ENCODE measurements at places on chromosomes 3 and 15.

DNA sequence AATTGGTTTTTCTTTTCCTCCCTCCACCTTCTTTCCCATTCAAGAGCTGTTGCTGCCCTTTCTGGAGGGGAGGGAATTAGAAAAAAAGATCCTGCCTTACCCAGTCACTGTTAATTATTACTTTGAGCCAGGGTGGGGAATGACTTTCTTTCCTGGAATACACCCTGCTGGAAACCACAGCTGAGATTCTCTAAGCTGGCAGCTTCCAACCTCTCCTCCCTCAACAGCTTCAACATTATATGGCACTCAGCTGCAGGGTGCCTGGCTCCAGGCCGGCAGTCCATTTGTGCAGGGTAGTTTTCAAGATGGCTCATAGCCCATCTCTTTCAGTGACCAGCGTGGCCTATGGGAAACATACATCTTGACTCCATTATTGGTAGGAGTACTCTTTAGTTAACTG lies 105.8 kb downstream of the UBE3A start:
- DNase-seq = no peak

DNA sequence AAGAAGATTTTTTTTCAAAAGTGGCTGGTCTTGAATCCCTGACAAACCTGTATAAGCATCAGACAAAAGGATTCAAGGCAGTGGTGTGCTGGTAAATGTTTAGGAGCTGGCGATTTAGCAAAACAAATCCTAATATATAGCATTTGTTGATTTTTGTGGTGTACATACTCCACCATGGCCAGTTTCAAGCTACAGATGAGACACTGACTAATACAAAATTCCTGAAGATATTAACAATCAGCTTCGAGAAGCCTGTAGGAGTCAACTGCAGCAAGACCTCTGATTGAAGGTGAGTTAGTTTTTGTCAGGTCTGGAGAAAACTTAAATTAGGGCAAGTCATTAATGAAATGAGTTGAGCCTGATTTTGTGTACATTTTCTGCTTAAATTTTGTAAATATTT lies 6.7 kb downstream of the STRIT1 start:
- no peak for DNase-seq

DNA sequence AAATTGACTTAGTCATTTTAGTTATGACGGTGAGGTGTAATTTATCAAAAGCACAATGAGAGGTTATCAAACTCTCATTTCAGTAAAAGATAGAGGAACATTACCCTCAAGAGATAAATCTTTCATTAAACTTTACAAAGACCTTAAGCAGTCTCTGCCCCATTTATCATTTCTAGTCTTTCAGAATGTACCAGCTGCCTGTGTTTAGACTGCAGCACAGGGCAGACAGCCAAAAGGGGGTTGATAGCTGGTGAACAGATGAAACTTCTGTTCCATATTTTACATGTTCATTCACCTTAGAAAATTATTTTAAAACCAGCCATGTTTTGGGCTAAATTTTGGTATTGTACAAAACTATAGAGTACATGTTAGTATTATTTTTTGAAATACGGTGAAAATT lies 514.6 kb upstream of the CNTN3 start:
- no peak for DNase-seq

GRCh38 chr15:100802421-100803170 lies 77.0 kb upstream of the ALDH1A3 start:
- DNase-seq = no peak

GRCh38 chr3:31732548-31732947 lies 199.8 kb downstream of the STT3B start:
- peak; percentile 44 for DNase-seq

DNA sequence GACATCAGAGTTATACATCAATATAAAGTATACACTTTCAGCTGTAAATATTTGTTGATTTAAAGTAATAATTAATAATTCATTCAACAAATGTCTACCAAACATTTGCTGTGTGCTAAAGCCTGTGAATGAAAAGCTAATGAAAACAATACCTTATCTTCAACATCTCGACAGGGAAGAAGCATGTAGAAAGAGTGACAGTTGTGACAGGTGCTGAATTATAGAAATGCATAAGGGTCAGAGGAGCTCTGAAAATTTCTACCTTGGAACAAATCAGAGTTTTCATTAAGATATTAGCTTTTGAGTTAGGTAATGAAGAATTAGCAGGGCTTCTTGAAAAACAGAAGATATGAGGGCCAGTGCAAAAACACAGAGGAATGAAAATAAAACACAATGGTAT lies 739.2 kb downstream of the VGLL3 start:
- DNase-seq = no peak

DNA sequence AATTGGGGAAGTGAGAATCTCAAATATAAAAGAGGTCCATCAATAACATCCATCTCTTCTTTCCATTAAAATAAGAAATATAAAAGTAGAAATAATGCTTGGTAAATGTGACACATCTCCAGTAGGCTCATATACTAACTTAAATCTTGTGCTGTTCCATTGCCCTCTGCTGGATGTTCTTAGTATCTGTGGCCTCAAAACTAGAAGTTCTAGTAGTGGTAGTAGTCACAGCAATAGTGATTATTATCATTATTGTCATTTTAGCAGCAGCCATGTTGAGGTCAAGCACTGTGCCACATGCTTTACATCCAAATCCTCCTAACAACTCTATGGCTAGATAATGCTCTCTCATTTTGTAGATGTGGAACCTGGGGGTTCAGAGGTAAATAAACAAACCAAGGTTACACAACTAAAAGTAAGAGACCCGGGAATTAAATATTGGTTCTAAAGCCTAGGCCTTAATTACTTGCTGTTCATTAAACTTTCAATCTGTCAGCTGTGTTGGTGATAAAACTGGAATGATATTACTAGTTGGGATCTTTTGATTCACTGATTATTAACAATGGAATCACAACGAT lies 20.2 kb upstream of the BTLA start:
- DNase-seq = no peak

DNA sequence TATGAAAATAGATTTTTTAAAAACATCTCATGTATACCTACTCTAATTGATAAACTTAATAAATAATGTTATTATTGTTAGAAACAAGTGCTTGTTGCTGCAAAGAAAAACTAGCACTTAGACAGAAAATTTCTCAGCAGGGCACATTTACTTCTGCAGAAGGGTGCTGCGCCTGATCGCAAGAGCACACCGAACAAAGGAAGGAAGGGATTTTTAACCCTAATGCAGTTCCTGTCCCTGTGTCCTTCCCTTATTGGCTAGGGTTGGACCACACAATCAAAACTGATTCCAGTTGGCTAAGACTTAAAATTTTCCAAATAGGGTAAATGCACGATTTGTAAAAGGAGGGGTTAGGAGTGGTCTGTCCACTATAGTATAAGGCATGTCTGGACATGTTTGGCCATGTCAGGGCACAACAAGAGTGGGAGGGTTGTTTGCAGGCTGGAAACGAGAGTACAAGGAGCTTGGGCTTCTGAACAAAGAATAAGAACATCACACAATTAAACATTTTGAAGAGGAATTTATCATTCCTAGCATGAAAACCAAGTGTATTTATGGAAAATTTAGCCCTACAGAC lies 4.7 kb downstream of the DTWD1 start:
- DNase-seq = no peak

DNA sequence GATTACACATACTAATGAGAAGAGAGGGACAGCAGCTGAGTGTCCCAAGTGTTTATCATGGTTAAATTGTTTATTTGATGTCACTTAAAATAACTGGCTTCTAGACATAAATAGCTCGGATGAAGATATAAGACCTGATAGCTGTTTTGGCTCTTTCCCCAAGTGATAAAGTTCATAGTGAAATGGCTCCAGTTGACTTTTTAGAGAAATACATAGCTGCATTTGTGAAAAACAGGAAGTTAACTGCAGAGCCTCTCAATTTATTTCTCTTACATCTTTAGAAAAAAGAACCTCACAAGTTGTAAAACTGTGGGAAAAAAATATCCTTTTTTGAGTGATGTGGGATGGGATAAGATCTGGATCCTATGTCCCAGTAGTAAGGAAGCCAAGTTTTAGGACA lies 332.9 kb upstream of the RASGRP1 start:
- DNase-seq = no peak

Measured in left ventricle myocardium inferior (tissue), 1 donor.